ENCODE measurements at places on chromosomes 3 and 15. TPM values are rescaled to one million over a fixed set of nuclear protein-coding genes. Genes with fewer than 3 reads are reported as not detected.

Gene TM4SF18
- total RNA-seq, result 4.1 TPM

Gene GHSR
- not detected for total RNA-seq

DNA sequence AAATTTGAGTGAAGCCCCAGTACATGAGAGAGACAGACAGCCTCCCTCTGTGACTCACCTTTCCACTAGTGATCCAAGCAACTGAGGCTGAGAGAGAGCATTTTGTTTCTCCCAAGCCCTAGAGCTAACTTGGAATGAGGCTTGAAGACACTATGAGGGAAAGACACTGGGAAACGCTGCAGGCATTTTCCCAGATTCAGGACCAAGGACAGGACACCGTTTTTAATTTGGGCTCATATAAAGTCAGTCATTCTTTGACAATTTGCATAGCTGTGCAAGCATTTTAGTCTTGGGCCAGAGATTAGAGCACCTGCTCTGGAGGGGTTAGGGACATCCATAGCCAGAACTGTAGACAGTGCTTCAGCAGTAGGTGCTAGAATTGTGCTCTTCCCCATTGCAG is 249.0 kb downstream of the AGBL1 start:
- no peak for DNase-seq

GRCh38 chr3:46609212-46609721 is 3.1 kb upstream of the FAM240A start:
- DNase-seq, result no peak

GRCh38 chr3:86180696-86181095 is 810.3 kb downstream of the VGLL3 start:
- DNase-seq, result no peak

Gene RAB43
- total RNA-seq, result 3.4 TPM

DNA sequence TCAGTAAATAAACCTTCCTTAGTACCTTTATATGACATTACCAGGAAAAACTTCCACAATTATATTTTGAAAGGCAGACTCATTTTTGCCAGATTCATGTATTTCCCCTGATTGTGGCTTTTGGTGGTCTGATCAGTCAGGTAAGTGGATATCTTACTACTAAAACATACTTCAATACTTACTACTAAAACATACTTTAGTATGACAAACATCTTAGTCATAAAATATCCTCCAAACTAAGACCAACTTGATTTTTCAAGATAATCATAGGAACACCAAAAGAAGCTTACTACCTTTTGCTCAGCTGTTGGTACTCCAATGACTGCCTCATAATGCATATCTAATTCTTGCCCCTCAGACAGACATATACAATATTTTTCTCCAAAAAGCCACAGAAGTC is 9.3 kb downstream of the TJP1 start:
- DNase-seq, result no peak

Gene GOLGA8T
- 1.6 TPM for total RNA-seq

Gene PAQR5
- 0.16 TPM for total RNA-seq

Data from cardiac septum (tissue), 1 donor.